ENCODE measurements at places on chromosomes 5 and 9.

DNA sequence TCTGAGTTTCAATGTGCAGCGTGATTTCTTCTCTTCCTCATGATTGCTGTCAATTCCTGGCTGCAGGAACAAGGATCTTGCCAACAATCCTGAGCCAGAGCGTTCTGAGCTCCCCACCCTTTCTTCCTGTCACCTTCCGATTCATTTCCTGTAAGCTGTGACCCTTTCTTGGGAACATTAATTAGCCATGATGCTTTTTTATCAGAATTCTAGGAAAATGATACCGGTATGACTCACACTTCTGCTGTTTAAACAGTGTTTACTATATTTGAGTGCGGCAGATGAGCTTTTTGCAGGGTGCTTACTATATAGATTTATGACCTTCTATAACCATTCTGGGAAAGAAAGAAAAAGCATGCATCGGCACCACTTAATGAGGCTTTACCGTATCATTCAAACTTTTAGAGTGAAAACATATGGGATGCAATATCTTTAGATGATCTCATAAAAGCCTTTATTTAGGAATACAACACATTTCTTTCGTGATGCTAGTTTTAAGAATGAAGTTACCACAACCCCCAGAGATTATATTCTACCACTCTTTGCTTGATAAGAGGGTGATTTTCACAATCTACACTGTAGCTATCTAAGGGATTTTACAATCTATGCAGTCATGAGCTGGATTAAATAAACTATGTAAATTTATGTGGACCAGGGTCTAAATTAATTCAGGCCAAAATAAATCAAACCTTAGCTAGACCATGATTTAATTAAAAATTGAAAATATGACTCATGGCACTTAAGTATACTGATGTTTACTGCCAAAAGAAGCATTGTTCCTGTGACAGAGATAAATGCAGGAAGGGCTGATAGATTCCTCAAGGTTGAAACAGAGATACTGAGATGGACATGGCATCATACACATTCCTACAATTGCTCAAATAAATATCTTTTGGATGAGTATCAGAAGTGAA is 38.0 kb upstream of the OSMR start:
- peak; percentile 68 for DNase-seq

DNA sequence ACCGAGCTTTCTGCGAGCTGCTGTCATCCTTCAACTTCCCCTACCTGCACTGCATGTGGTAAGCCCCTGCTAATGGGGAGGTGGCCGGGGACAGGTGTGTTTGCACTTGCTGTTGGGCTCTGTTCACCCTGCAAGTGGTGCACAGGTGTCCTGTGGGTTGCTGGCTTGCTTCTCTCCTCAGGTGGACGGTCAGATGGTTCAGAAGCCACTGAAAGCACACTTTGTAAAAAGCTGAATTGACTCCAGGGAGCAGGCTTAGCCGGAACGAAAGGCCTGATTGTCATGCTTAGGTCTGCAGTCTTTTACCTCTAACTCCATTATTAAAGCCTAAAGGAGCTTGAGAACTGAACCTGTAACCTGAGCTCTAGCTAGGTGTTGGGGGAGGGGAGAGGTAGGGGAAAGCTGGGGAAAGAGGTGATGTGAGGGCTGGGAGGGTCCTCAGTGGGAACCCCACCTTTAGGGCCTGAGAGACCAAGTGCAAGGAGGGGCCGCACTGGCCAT is 37.6 kb downstream of the ACER2 start:
- DNase-seq = no peak

DNA sequence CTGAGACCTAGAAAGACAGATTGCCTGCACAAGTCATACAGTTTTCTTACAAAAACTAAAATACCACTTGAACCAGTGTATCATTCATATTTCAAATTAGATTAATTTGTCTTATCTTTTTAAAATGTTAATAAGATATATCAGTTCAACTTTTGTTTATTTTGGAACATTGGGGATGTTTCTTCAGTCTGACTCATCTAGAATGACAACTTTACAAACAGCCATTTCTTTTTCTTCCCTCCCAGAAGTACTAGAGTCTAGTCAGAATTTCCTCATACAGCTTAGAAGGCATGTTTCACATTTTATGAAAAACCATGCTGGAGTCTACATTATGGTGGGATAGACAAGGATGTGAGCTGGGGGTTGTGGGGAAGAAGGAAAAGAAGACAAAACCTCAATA is 262.5 kb downstream of the NFIB start:
- peak; percentile 32 for DNase-seq

DNA sequence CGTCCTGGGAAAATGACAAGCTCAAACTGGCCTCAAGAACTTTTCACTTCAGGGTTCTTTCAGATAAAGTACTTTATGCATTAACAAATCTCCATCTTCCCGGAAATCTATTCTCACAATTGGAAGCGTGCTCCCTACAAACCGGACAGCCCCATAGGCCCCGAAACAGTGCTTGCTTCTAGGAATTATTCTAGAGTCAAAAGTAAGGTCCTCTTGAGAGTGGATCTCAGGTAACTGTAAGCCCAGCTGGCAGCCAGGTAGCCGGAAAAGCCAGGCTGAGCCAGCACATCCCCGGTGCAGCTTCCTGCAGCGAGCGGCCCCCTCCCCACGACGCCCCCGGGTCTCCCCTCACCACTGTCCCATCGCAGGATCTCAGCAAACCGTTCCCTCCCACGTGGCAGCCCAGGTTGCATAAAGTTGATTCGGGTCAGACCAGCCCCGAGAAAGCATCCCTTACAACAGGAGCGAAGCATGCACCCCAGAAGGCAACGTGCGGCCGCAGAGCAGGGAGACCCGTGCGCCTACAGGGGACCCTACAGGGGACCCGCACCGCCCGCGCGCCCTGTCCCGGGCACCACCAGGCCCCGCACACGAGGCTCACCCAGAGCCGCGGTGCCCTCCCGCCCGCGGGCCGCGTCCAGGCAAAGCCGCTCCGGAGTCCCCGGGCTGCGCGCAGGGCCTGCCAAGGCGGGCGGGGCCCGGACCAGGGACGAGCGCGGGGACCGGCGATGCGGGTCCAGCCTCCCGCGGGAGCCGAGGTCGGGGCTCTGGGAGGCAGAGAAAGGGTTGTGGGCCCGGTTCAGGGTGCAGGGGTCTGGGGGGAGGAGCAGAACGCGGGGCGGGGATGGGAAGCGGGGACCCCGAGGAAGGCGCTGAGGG is 920 bp downstream of the LPCAT1 start:
- DNase-seq = peak; percentile 71

- peak; percentile 5 for DNase-seq
These were observed 111.6 kb downstream of the CMYA5 start for GRCh38 chr5:79800979-79801827.

Measured in GM23248 (cell line).